ENCODE measurements at places on chromosomes 5 and 9.

DNA sequence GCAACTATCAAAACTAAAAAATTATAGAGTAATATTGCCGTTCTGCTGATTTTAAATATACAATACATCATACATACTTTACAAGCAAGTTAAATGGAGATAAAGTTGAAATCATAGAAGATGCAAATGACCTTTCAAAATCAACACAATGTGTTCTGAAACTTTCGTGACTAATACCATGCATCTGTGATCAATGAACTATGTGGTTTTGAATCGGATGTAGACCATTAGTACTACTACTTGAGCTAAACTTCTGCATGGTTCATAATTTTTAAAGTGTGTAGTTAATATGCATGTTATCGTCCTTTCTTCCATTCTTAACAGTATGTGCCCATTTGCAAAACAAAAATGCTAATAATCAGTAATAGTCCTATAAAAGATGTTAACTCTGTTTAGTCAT is 11.3 kb upstream of the PHF2 start:
- DNase-seq: no peak

GRCh38 chr5:38207343-38207742 is 51.0 kb upstream of the EGFLAM start:
- no peak for DNase-seq

DNA sequence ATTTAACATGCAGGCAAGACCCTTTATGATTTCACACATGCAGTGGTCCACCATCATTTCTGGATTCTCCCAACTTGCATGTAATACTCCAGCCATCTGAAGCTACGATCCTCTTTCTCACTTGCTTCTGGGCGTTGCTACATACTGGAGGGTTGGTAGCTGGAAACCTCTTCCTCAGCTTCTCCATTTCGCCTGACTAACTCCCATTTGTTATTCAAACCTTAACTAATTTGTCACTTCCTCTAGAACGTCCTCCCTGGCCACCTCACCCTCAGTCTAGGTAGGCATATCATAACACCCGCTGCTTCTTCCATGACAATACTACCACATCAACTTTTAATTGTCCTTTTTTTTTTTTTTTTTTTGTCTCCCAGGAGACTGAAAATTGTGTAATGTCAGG is 72.6 kb upstream of the EQTN start:
- no peak for DNase-seq

- DNase-seq: peak; percentile 91
Observed at GRCh38 chr9:15570769-15571168, 17.9 kb downstream of the CCDC171 start.

- DNase-seq: no peak
Observed at GRCh38 chr5:77168161-77168878, 42.2 kb upstream of the PDE8B start.

DNA sequence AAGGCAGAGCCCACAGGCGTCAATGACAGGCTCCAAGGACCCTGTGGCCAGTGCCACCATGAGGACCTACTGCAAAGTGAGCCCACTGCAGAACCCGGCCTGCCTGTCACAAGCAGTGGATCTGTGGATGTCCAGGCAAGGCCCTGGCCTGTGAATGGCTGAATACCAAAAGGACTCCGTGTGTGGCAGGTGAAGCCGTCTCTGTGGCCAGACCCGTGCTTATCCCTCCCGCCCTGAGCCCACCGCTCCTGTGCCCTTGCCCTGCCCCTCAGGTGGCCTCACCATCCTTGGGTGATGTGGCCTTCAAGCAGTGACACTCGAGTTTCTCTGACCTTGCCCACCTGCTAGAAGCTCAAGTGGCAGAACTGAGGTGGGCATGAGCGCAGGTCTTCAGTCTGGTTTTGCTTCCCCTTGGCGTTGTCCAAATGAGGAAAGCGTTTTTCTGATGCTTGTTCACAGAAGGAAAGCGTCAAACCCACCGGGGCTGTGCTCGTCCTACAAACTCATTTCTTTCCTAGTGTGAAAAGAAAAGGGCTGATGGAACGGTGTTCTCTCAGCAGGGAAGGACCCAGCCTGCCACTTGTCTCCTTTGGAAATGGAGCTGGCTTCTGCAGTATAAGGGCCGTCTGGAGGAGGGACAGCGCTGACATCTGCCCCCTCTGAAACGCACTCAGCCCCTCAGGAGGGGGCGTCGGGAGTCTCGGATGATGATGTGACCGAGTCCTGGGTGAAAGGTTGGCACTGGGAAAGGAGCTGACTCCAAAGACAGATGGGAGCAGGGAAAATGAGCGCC is 377.7 kb upstream of the IRX4 start:
- no peak for DNase-seq

DNA sequence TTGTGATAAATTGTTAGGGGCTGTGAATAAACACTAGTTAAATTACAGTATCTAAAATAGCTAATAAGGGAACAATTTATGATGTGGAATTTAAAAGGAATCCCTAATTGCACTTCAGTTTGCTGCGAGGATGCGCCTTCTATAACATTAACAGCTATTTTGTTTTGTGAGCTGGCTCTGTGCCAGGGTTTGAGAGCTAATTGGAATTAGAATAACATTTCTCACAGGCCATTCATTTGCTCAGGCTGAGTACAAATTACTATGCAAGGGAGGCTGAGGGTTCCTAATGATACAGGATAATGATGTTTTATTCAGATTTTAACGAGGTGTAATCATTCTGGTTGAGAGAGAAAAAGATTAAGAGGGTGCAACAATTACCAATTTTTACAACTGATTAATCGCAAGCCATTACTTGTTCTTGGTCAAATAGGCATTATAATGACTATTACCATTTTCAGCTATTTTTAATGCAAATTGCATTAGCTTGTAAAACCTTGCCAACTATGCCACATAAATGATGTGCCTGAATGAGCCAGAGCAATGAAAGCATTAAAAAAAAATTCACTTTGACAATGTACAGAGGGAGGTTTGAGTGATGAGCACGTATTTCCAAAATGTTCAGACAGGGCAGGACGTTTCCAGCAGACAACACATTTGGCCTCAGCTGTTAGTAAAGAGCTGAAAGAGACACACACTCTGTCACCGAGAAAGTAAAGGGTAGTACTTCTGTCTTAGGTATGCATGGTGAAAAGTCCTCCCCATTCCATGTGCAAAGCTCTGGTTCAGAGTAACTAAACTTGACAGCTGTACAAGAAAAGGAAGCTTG is 576.5 kb downstream of the TLE1 start:
- DNase-seq: no peak

- DNase-seq: no peak
Observed at GRCh38 chr5:81409896-81410295, 16.0 kb upstream of the ACOT12 start.

- DNase-seq: no peak
Observed at GRCh38 chr5:142314109-142314508, 10.7 kb downstream of the SPRY4 start.

DNA sequence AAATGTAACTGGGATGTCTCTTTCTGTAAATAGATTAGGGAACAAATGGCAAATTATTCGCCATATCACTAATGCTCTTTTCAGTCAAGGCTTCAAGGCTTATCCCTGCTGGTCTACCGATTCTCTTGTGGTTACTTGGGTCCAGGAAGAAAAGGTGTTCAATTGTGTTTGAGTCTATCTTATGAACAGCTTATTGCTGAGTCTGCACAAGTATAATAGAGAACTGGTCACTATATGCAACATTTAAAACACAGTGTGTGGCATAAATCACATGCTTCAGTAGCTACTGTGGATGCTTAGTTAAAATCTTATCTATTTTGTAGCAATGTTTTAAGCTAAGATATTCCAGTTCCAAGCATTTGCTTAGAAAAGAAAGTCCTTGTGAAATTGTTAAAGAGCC is 274.2 kb upstream of the FAM174A start:
- no peak for DNase-seq

DNA sequence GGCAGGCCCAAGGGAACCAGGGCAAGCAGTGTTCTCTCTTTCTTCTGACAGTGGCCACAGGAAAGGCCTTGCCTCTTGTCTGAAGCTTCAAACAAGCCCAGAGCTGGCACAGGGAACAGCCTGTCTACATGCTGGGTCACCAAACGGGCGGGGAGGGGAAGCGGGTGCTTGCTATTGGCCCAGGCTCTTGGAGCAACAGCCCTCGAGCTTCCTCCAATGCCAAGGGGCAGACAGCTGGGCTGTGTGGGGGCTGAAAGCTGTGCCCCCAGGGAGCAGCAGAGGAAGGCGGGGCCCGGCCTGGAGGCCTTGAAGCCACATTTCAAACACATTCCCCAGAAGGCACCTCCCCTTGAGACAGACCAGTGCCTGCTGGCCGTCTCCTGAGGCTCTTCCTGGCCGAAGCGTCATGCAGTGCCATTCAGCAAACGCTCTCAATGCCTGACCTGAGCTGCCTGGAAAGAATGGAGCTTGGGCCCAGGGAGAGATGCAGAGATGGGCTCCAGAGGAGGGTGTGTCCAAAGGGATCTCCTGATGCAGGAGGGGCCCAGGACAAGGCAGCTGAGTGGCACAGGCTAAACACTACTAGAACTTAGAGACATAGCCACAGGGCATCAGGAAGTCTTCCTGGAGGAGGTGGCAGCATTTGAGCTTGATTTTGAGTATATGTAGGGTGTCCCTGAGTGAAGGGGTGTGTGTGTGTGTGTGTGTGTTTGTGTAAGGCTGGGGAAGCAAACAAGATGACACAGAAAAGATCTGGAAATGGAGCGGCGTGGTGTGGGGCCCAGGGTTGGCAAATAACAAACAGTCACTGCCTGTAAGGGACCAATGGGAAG is 2.5 kb downstream of the FIBCD1 start:
- no peak for DNase-seq

GRCh38 chr5:146448783-146449519 is 1.8 kb downstream of the TCERG1 start:
- DNase-seq: no peak

DNA sequence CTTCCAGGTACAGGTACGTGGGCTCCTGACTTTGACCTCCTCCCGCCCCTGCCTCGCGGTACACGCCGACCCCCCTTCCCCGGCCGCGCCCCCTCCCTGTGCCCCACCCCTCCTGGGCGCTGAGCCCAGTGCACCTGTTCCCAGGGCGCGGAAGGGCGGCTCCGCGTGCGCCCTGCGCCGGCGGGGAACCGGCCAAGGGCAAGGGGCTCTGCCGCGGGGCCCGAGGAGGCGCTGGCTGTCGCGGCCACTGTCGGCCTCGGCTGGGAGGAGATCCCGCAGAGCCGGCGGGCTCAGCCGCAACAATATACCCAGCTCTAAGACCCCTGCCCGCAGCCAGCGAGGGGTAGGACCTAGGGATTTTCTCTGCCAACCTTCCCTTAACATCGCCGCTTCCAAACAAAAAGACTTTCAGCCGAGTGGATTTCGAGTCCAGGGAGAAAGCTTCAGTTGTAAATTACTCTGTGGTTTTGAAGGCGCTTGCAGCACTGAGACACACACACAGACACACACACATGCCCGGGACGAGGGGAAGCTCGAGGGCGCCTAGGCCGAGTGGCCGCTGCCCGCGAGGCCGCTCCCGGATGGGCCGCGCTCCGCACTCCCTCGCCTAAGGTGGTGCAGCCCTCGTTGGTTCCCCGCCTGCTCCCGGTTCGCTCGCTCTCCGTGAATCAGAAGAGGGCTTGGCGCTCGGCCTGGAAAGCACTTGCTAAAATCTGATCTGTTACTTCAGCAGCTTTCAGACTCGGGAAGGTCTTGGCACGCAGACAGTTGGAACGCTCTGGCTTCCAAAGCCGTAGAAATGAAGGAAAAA is 1.2 kb downstream of the FGF18 start:
- no peak for DNase-seq

DNA sequence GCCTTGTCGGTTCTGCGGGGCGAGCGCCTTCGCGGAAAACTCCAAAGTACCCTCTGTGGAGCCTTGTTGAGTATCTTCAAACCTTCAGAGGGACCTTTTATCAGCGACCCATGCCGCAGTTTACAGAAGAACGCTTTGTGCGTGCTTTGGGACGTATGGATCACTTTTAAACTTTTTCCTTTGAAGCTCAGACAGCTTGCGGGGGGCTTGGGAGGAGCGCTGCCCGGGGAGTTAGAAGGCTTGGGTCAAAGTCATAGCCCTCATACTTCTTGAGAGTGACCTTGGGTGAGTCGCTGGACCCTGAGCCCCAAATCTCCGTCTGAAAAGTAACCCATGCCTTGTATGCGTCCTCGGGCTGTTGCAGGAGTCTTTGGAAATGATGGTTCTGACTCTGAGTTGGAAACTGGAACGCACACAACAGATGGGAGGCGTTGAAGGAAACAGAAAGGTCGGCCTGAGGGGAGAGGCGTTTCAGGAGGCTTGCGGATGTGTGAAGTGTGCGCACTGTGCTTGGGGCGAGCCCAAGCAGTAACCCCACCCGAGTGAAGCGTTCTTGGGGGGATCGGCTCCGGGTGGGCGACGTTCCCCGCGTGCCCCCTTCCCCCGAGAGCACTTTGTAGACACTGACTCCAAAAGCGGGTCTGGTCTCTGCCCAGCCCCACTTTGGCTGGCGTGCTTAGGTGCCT is 661 bp upstream of the SLC25A51 start:
- DNase-seq: no peak

DNA sequence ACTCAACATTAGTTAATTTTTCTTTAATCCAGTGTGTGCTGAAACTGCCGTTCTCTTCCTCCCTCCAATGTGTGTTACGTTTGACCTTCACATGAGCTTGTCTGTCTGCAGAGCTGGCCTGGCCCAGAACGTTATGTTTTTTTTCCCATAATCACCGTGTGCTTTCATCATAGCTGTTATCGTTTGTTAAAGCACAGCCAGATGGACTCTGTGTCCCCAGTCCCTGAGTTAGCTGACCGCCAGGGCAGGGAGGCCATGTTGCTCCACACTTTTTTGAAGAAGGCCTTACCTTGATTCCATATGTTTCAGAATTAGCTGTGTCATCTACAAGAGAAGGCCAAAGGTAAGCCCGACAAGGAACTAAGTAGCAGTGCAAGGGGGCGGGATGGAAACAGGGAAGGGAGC is 55.7 kb downstream of the HSD17B3 start:
- no peak for DNase-seq

DNA sequence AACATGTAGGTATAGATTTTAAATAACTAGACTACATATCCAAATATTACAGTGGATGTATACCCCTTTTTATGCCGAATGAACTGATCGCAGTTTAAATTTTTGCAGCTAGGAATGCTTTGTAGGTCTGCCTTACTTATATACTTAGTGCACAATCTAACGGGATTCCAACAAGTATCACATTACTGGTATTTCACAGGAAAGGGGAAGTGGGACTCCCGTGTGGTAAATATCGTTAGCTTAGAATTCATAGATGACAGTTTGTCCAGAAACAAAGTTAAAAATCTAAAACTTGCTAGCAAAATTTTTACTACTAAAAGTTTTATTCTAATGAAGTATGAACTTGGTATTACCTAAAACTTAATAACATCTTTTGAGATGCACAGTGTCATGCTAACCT is 193.5 kb upstream of the TLX3 start:
- no peak for DNase-seq

Measured in NCI-H1930 (cell line).